ENCODE measurements at places on chromosomes 6 and 20.

DNA sequence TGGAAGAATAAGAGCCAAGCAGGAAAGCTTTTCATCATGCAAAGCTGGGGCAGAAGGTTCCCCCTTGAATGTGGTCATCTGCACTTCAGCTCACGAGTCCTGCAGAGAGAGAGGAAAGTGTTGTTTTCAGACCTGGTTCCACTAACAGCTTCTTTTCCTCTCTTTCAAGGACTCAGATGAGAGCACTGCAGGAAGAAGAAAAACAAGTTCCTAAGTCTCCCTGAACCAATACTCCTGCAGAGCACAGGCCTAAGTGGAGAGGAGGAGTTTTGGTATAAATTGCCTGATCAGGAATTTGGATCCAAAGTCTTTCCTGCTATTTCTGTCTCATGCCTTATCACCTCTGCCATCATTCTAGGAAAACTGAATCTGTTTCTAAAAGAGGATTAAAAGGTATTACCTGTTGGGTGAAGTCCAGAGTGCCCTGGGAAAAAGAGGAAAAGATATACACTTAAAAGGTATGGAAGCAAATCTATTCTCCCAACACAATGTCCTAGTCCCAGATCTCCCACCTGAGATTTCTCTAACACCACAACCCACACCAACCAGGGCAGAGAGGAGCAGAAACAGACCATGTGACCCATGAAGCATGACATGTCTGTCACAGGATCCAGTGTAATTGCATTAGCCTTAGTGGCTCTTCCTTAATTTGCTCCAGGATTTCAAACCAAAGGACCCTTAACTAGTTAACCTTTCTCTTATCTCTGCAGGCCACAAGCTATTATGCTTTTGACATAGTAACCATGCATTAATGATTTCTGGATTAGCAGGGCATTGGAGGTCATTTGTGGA, 12.2 kb downstream of the HLA-DRB5 start:
- no peak for DNase-seq

GRCh38 chr6:146267946-146268345, 239.1 kb downstream of the GRM1 start:
- no peak for DNase-seq

DNA sequence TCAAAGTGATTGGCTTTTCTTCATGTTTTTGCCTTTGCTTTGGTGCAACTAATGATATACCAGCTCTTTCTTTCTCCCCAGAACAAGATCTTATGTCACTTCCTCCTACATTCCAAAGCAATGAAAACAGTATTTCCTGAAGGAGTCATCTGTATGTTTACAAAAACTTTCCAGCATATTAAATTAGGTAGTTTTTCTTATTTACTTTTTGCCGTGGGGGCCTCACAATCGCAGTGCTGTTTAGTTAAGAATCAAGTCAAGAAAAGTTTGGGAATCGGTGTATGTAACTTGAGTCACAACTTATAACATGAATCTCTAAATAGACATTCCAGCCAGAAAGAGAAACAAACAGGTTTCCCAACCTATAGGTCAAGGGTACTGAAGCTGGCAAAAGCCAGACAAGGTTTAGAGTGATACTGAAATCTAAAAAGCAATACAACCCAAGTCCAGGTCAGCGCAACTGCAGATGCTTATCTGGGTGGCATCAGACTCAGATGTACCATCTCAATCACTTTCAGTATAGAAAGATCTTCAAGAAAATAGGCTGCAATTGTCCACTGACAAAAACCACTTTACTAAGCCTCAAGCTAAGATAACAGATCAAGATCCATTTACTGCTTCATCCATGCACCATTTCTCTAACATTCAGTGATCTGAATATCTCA, 63.6 kb downstream of the IPCEF1 start:
- DNase-seq = no peak

DNA sequence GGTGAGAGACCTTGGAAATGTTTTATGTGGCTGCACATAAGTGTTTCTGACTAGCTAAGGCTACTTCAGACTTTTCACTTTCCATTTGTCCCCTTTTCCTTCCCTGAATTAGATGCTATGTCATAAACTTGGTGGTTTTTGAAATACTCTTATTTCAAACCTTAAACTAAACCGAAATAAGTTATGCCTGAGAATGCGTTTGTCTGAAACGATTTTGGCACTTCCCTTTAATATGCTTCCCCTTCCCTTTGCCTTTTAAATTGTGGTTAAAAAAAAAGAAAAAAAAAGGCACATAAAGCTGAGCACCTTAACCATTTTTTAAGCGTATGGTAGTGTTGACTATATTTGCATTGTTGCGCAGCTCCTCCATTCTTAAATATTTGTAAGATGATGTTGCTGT, 14.3 kb downstream of the ZNF451 start:
- DNase-seq = no peak

GRCh38 chr6:26388441-26388840, 5.5 kb downstream of the BTN2A2 start:
- DNase-seq = no peak

DNA sequence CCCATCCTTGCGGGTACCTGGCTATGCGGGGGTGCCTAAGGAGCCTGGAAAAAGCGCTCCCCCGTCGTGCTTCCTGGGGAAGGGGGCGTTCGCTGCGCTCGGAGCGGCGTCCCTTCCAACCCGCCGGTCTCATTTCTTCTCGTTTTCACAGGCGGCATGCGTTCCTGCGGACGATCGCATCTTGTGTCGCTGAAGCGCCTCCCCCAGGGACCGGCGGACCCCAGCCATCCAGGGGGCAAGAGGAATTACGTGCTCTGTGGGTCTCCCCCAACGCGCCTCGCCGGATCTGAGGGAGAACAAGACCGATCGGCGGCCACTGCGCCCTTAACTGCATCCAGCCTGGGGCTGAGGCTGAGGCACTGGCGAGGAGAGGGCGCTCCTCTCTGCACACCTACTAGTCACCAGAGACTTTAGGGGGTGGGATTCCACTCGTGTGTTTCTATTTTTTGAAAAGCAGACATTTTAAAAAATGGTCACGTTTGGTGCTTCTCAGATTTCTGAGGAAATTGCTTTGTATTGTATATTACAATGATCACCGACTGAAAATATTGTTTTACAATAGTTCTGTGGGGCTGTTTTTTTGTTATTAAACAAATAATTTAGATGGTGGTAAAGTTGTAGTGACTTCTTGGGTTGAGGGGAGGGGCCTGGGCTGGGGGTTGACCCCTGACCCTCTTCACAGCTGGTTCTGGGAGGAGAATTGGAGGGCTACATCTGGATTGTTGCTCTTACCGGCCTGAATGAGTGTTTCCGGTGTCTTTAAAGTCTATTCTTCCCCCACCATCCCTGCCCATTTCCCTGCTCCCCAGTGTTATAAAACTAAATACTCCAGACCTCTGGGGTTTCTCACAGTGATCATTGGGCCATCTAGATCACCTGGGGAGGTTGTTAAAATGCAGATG, 1.1 kb downstream of the ID1 start:
- no peak for DNase-seq

GRCh38 chr20:40462566-40462965, 226.5 kb downstream of the MAFB start:
- no peak for DNase-seq

All from stimulated activated CD8-positive, alpha-beta memory T cell treated with anti-CD3 and anti-CD28 coated beads, Interleukin-7, amount 100 ng/mL, for 24 hours (primary cell).